CD4-positive, alpha-beta T cell treated with Interleukin-1 beta for 1 hour (primary cell): ENCODE measurements at places on chromosomes 7 and 10.
A peak's percentile ranks its signal among the peaks of the same experiment; 100 is the strongest.

DNA sequence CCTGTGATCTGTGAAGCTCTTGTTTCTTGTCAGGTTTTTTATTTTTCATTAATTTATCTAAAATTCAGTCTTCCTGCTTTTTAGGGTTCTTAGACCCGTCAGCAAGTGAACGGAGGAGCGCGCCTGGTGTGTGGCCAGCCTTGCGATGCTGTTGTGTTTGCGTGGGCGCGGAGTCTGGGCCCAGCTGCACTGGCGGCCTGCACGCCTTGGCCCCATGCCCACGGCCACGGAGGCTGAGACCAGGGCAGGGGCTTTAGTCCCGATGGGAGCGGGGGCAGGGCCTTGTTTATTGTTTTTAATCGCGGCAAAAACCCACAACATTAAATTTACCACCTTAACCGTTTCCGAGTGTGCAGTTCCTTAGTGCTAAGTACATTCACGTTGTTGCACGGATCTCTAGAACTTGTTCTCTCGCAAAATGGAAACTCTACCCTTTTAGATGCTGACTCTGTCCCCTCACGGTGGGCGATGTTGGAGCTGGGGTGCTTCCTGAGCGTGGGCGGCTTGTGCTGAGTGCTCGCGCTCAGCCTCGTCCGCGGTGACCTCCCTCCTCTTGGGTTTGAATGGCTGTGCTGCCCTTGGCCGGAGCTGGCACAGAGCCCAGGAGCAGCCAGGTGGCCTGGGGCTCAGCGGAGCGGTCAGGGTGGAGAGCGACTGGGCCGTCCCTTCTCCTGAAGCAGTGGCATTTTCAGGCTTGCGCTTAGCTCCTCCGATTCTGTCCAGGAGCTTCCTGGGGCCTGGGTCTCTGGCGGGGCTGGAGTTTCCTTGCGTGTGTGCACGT lies 69.1 kb downstream of the INPP5A start:
- DNase-seq = no peak

DNA sequence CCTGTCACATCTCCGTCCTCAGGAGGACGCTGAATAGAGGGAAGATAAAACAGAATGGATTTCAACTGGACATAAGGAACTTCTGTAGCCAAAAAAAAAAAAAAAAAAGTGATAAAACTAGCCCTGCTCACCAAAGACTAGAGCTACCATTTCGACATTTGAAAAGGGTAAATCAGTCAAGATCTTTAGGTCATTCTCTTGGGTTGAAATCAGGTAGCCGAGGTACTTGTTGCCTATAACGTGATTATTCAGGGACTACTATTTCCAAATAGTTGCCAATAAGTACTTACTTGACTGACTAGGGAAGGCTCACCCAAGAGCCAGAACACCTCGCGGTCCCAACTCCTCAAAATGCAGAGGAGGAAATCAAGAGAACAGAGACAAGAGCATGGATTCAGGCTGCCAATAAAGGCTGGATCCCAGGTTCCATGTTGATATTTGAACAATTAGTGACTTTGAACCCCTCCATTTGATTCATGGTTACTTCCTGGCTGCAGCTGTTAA lies 2.0 kb downstream of the RHEB start:
- no peak for DNase-seq

- DNase-seq = no peak
These were observed 343.7 kb downstream of the RPS24 start for GRCh38 chr10:78377356-78377755.

- no peak for DNase-seq
These were observed 9.2 kb upstream of the OR2F1 start for GRCh38 chr7:143945423-143945822.

- DNase-seq = no peak
These were observed 47.7 kb downstream of the EGFR start for GRCh38 chr7:55066524-55066923.

GRCh38 chr10:33193701-33194521 lies 140.6 kb downstream of the NRP1 start:
- no peak for DNase-seq

- DNase-seq = no peak
These were observed 151.5 kb upstream of the FAM3C start for GRCh38 chr7:121547544-121548092.

DNA sequence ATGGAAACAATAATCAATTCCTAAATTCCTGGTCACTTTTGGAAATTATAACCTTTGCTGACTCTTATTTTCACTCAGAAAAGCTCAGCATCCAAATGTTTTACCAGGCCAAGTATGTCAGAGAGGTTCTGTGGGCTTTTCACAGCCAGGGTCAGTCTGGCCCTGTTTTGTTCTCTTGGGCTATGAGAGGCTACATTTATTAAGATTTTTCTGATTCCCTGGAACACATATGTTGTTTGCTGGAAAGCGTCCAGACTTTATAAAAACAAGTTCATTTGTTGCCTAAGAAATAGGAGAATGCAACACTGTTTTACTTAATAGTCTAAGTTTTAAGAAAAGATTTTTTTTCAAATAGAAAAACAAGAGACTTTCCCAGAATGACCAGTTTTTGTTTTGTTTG lies 238.4 kb upstream of the PLXDC2 start:
- DNase-seq = no peak

DNA sequence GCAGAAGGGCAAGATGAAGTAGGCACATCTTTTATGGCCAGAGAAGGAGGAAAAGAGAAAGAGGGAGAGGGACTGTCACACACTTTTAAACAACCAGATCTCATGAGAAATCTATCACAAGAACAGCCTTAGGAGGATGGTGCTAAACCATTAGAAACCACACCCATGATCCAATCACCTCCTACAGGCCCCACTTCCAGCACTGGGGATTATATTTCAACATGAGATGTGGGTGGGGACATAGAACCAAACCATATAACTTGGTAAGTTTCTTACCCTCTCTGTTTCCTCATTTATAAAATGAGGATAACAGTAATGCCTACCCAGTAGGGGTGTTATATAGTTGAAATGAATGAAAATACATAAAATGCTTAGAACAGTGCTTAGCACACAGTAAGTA lies 66.0 kb downstream of the CHCHD3 start:
- DNase-seq = no peak

DNA sequence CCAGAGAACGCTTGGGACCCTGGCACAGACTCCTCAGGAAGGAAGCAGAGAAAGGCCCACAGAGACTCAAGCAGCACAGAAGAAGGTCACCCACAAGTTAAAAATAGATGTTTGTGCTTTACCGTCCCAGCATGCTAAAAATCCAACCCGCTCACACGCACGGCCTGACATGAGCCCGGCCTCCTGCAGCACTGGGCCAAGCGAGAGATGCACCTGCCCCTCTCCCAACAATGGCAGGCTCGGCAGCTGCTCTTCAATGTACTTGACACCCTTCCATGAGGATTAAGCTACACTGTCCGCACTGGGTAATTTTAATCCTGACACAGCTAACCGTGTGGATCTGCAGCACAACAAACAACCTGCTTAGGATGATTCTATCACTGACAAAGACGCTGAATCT lies 9.3 kb downstream of the DIP2C start:
- no peak for DNase-seq

DNA sequence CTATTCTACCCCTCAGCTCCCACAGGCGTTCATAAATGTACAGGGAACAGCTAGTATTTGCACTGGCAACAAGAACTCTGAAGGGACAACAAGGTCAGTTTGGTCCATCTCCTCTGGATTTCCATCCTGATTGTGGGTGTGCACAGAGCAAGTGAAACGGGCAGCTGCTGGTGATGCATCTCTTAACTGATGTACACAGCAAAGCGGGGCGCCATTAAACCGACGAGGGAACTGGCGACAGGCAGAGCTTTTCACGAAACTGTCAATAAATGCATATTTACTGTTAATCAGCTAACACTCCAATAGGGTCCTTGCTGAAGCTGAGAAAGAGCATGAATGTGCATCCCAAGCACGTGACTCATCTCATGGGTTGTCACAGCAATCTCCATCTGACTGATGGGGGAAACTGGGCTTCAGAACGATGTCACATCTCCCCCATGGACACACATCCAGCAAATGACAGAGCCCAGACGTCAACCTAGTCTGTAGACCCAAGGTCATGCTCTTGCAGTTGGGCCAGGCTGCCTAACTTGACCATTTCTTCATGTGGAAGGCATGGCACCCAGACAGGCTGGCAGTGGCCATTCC lies 54.2 kb downstream of the FAM53B start:
- DNase-seq = no peak

- no peak for DNase-seq
These were observed 187.6 kb upstream of the NEBL start for GRCh38 chr10:21084700-21085099.

GRCh38 chr7:101205901-101206664 lies 5.2 kb upstream of the MOGAT3 start:
- DNase-seq = no peak

DNA sequence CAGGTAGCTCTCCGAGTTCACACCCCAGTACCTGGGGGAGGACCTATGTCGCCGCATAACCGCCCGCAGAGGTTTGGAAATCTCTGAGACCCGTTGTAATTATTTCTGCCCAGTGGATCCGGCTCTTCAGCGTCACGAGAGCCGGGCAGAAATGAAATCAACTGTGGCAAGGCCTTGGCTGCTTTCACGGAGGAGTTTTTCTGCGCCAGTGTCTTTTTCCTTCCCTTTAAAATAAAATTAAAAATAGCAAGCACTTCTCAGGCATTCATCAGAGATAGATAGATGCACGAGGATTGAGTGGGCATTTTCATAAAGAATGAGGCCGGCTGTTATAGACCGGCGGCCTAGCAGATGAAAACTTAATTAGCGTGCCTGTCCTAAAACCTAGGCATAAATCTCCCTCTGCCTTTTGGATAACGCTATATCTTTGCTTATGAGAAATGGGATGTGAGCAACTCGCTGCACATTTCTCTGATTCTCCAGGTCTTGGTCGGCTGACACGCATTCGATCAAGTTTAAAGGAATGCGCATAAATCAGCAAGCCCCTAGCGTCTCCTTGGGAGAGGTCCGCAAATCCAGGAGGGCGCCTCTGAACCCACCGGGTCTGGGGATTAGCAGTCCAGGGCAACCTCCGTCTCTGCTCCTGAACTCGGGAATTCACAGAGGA lies 6.4 kb downstream of the HOXA13 start:
- DNase-seq = no peak

DNA sequence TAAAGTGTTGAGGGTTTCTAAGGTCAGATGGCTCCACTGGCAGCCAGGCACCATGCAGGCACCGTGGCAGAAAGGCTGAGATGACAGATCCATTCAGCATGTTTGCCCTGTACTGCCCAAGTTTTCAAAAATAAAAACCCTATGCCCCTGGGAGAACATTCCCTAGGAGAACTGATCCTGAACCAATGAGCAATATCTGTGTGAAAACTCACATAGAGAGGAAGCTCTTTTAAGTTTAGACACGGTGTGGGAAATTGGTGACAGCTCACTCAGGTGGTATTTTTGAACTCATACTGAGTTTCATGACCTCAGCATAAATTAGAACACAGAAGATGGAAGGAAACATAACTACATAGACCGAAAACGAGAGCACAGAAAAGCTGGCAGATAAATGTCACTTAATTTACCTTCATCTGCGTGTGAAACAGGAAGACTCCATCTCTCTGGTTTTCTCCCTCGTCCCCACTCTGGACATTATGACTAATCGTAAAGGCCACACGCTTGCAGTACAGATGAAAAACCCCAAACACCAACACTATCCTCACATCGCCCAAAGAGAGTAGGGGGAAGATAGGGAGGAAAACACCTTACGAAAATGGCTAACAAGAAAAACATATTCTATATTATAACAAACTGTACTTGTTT lies 127.8 kb downstream of the ICA1 start:
- DNase-seq = peak; percentile 42

DNA sequence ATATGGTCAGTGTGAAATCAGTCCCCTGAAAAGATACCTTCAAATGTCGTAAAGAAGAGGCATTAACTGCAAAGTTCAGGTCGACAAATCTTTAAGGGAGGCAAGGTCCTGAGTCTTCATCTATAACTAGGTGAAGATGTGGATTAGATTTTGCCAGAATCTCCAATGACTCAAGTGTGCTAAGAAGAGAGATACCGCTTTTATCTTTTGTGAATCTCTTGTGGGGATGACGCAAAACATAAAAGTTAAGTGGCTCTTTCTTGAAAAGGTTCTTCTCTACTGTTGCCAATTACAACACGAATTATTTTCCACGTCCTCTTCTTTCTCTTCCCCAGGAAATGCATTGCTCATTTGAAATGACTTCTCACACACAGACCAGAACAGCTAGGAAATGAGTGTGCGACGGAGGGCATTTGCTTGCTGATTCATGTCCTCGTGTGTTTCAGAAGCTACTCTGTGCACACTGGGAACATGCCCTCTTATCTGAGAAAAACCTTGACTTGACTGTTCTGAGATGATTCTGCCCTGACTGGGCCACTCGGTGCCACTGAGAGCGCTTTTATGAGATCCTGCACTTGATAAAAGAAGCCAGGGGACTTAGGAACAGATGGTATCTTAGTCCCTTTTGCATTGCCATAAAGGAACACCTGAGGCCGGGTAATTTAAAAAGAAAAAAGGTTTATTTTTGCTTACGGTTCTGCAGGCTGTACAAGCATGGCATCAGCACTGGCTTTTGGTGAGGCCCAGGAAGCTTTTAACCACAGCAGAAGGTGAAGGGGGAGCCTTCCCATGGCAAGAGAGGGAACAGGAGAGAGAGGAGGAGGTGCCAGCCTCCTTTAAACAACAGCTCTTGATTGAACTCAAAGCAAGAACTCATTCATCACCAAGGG lies 169.5 kb upstream of the PFKP start:
- no peak for DNase-seq

DNA sequence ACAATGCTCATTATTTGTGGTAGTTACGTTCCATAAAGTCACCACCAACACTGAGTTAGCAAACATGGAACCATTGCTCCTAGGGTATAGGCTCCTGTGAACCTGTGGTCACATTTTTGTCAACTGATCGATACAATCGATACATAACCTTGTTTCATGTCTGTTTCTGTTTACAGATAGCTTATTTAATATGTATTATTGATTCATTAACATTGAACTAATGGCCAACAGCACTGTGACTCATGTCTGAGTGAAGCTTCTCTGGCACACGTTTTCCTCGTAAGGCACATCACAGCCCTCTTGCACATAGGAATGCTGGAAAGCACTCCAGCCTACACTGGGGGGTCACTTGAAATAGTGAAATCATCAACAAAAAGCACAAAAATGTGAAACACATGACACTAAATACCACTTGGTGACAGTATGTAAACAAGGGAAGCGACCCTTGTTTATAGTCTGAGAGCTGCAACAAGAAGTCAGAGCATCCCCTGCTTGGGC lies 27.0 kb downstream of the GHRHR start:
- DNase-seq = no peak

- no peak for DNase-seq
These were observed 36.0 kb upstream of the AKR1E2 start for GRCh38 chr10:4790045-4790444.
